Memory B cell (primary cell): ENCODE measurements at places on chromosomes 6 and 20.

DNA sequence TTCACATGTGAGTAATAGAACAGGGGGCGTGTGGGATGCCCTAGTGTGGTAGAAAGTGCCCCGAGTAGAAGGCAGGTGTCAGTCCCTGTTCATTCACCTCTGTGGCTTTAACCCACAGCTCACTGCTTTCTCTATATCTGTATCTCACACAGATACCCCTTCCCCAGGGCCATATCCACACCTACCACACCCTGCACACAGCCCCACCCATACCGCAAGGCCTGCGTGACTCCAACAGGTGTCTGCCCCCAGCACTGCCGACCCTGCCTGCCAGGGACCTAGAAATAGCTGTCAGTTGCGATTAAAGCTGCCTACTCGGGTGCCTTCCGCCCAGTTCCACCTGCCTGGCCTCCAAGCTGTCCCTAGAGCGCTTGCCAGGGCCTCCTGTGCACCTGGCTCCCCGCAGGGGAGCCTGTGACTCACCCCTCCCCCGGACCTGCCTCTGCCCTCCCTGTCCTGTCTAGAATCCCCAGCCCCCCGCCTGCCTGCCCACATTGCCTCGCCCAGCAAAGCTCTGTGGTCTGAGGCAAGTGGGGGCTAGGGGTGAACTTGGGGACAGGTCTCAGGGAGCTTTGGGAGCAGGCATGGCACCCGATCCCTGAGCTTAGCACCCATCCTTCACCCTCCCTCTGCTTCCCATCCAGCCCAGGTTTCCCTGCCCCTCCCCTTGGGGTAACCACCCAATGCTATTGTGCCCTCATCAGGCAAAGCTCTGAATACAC is 38.3 kb upstream of the ID1 start:
- H3K4me1 ChIP-seq: peaks cover 15% of the 10 kb centered on the region
- no peak for DNase-seq
- H3K27ac ChIP-seq: peak overlapping the region; percentile 51
- no peak overlapping the region for H3K4me3 ChIP-seq
- H3K27me3 ChIP-seq: no peaks in the 10 kb centered on the region
- peaks cover 8% of the 10 kb centered on the region for H3K36me3 ChIP-seq

- H3K36me3 ChIP-seq: no peaks in the 10 kb centered on the region
- no peak for DNase-seq
- H3K4me1 ChIP-seq: peaks cover 27% of the 10 kb centered on the region
Observed at GRCh38 chr6:163420289-163420614, 5.7 kb downstream of the QKI start.

GRCh38 chr20:38633577-38634093 is 32.0 kb downstream of the ARHGAP40 start:
- H3K4me1 ChIP-seq: peaks cover 10% of the 10 kb centered on the region
- peaks cover 3% of the 10 kb centered on the region for H3K27me3 ChIP-seq
- no peak overlapping the region for H3K27ac ChIP-seq
- H3K4me3 ChIP-seq: no peak overlapping the region

DNA sequence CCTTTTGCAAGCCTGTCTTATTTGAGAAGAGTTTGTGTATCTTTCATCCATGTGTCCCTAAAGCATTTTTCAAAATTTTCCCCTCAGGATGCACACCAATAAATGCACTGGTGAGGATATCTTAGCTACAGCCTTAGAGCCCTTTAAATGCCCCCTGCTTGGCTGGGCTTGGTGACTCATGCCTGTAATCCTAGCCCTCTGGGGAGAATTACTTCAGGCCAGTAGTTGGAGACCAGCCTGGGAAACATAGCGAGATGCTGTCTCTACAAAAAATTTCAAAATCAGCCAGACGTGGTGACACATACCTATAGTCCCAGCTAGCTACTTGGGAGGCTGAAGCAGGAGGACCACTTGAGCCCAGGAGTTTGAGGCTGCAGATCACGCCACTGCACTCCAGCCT is 33.8 kb upstream of the PLCB4 start:
- H3K27ac ChIP-seq: no peak overlapping the region
- DNase-seq: no peak
- H3K36me3 ChIP-seq: no peaks in the 10 kb centered on the region
- H3K4me3 ChIP-seq: no peak overlapping the region
- H3K27me3 ChIP-seq: no peaks in the 10 kb centered on the region
- H3K4me1 ChIP-seq: no peaks in the 10 kb centered on the region

GRCh38 chr6:79808921-79809320 is 138.4 kb downstream of the ELOVL4 start:
- H3K4me1 ChIP-seq: no peaks in the 10 kb centered on the region
- peaks cover 9% of the 10 kb centered on the region for H3K27me3 ChIP-seq
- no peak overlapping the region for H3K4me3 ChIP-seq
- no peak for DNase-seq
- no peaks in the 10 kb centered on the region for H3K36me3 ChIP-seq

GRCh38 chr6:115896538-115897129 is 164.1 kb downstream of the FRK start:
- H3K4me3 ChIP-seq: no peak overlapping the region
- no peak overlapping the region for H3K27ac ChIP-seq
- DNase-seq: no peak
- H3K36me3 ChIP-seq: no peaks in the 10 kb centered on the region
- peaks cover 2% of the 10 kb centered on the region for H3K4me1 ChIP-seq

DNA sequence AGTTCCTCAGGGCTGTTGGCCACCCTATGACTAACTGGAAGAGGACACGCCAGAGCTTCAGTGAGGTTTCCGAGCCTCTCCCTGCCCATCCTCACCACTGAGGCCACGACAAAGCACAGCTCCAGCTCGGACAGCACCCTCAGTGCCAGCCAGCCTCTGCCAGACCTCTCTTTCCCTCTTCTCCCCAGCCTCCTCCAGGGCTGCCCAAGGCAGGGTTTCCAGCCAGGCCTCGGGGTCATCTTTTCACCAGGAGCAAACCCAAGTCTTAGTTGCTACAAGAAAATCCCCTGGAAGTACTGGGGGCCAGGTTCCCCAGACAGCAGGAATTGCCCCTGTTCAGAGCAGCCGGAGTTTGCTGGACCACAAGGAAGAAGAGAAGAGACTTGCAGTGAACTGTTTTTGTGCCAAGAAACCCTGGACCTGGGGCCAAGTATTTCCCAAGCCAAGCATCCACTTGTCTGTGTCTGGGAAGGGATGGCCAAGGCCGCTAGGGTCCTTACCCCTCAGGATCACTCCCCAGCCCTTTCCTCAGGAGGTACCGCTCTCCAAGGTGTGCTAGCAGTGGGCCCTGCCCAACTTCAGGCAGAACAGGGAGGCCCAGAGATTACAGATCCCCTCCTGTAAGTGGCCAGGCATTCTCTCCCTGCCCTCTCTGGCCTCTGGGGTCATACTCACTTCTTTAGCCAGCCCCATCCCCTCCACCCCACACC is 41.6 kb downstream of the PLAGL2 start:
- H3K4me1 ChIP-seq: no peaks in the 10 kb centered on the region
- no peak overlapping the region for H3K27ac ChIP-seq
- H3K27me3 ChIP-seq: no peaks in the 10 kb centered on the region
- H3K36me3 ChIP-seq: peaks cover 31% of the 10 kb centered on the region
- H3K4me3 ChIP-seq: no peak overlapping the region

DNA sequence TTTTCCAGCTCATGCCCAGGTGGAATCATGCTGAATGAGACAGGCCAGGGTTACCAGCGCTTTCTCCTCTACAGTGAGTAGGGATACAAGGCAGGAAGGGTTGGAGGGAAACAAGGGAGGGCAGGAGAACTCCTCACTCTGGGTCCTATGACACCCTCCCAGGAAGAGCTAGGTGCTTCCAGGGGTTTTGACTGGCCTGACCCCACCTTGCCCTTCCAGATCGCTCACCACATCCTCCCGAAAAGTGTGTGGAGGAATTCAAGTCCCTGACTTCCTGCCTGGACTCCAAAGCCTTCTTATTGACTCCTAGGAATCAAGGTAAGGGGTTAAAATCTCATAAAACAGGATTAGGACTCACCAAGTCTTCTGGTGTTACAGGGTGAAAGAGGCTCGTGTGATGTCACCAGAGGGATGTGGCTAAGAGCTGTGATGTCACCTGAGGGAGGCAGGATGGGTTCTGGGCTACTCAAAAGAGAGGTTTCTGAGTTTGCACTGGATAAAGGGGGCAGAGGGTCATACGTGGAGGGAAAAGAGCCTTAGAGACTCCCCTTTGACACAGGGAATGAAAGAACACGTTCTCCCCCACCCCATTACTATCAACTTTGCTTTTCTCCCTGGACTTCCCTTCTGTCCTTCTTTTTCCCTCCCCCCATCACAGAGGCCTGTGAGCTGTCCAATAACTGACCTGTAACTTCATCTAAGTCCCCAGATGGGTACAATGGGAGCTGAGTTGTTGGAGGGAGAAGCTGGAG is 1.9 kb downstream of the APOM start:
- no peak for DNase-seq
- H3K4me1 ChIP-seq: peaks cover 54% of the 10 kb centered on the region
- H3K27me3 ChIP-seq: no peaks in the 10 kb centered on the region
- no peak overlapping the region for H3K27ac ChIP-seq

- H3K27ac ChIP-seq: no peak overlapping the region
- peaks cover 2% of the 10 kb centered on the region for H3K27me3 ChIP-seq
- H3K4me3 ChIP-seq: no peak overlapping the region
- no peaks in the 10 kb centered on the region for H3K36me3 ChIP-seq
Observed at GRCh38 chr6:25320459-25320858, 41.3 kb downstream of the CARMIL1 start.
